Kasumi-1 (cell line): ENCODE measurements at places on chromosomes 3 and 15.
A peak's percentile ranks its signal among the peaks of the same experiment; 100 is the strongest.

DNA sequence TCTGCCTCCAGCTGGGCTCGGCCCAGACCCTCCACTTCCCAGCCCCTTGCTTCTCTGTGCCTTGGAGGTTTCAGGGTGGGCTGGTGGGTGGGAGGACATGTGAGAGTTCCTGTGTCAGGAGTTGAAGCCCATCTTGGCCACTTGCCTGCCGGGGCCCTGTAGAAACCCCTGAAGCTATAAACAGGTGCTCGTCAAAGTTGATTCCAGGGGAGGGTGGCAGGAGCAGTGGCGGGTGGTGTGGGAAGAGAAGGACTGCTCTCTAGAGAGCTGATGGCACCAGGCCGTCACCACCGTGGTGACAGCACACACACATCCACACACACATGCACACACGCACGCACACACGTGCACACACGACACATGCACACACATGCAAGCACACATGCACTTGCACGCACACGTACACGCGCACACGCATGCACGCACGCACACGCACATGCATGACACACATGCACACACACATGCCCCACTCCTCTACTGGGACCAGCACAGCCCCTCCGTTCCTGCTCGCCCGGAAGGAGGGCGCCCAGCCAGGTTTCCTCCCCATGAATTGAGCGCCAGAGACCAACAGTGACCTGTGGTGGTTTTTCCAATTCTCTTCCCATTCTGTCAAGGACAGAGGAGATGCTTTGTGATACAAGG is 56.3 kb upstream of the CGNL1 start:
- DNase-seq: no peak

DNA sequence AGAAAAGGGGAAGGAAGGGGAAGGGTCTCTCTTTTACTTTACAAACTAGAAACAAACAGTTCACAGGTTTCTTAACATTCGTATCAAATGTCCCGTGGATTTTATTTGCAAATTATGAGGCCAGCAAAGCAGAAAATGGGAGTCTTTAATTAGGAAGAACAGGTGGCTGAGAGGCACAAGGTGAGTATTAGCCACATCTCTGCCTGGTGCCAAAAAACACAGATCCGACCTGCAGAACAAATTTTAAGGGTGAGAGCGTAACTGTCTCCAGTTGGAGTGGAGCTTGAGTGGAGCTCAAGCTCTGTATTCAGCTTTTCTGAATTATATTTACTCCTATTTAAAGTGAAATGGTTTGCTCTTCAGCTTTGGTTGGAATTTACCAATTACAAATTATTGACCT is 1004.9 kb downstream of the FHIT start:
- DNase-seq: no peak

GRCh38 chr15:77239882-77240608 is 169.1 kb upstream of the TSPAN3 start:
- DNase-seq: no peak

GRCh38 chr3:138914870-138915502 is 32.0 kb downstream of the FOXL2 start:
- DNase-seq: peak; percentile 76

GRCh38 chr15:39419651-39420050 is 161.2 kb upstream of the THBS1 start:
- DNase-seq: no peak

DNA sequence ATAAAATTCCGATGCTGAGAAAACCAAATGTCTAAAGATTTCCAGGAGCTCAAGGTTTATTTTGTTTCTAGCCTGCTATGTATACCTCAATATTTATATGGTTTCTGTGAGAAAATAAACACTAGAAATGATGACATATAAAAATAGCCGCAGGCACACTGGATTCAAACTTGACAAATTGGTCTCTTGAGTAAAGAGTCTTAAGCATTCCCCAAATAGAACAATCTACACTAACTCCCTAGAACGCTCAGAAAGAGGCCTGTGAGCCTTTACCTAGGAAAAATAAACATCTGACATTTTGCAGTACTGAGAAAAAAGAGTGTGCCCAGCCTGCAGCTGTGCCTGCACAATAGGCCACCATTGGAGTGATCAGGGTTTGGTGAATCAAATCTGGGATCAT is 75.2 kb downstream of the NEK10 start:
- no peak for DNase-seq

DNA sequence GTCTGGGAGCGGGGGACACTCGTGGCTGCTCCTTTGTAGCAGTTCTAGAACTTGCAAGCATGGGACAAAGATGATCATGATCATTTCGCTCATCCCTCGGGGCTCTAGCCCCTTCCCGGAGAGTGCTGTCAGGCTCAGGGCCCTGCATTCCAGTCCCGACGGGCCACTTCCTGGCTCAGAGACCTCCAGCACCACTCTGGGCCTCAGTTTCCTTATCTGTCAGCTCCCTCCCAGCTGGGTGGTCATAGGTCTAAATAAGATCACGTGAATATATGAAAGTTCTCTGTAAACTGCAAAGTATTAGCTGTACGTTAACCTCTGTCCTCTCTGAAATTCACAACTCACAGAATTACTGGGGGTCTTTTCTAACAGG is 52.8 kb upstream of the SLC6A11 start:
- no peak for DNase-seq

DNA sequence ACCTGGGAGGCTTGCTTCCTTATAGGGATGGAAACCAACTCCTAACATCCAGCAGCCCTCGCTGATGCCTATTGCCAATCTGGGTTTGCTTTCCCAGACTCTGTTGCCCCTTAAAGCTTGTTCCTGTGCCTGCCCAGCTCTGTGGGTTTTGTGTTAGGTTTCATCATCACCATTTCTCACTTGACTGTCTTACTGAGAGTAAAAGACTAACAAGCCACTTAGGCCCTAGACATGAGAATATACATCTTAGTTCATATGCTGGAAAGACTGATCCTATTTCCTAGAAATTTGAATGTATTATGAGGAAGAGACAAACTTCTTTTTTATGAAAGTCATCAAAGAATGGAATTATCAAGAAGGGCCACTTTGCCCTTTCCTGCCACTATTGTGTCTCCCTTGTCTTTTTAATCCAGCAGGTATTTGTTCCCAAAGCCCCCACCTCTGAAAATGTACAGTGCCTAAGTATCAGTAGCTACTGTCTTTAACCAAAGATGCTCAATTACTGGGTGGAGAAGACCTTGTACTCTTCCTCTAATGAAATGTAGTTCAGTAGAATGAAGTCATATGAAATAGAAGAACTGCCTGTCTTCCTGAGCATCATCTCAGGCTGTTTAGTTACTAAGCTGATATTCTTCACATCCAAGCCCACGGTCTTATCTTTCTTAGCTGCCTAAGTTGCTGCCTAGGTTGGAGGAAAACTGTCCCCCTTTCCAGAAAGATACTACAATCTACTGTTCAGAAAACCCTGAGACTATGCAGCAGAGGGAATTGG is 59.8 kb upstream of the ZPLD1 start:
- peak; percentile 18 for DNase-seq
